ENCODE measurements at places on chromosomes 12 and 14.

- DNase-seq, result no peak
Measured at GRCh38 chr12:57128519-57129247, 400 bp downstream of the LRP1 start.

- DNase-seq, result no peak
Measured at GRCh38 chr14:87901236-87901635, 91.7 kb downstream of the GALC start.

DNA sequence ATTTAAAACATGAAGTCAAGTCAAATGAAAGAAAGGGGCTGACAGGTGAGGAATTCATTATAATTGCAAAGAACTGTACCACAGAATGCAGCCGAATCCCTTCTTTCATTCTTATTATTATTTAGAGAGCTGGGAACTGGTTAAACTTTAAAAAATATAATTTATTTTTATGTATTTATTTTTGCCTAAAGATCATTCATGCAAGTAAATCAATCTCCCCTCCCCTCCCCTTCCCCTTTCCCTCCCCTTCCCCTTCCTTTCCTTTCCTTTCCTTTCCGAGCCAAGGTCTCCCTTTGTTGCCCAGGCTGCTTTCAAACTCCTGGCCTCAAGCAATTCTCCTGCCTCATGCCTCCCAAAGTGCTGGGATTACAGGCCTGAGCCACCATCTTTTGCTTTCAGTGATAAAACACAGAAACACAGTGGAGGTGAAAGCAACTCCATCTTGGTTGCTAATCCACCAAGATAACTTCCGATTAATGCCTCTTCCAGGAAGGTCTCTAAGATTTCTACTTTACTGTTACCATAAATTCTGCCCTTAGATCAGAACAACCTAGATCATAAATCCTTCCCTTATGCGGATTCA, 6.0 kb upstream of the UBC start:
- DNase-seq, result no peak

DNA sequence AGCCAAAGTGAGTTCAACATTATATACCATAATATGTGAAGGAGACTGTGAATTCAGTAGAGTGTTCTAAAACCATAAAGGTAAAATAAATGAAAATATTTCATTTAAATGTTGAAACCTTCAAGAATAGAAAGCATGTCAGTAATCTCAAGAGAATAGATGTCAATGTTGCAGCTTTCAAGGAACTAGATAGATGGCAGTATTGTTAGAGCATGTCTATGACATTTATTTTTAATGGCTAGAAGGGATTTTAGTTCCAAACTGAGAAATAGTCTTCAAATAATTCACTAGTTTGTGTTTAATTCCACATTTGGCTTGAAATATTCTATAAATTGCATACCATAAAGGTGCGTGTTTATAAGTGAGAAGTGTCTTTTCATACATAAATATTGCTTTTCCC, 326.5 kb downstream of the FLRT2 start:
- no peak for DNase-seq

- DNase-seq, result peak; percentile 75
Measured at GRCh38 chr14:52023518-52023917, 34.2 kb downstream of the RTRAF start.

Measured in myocyte (in vitro differentiated cells).